ENCODE measurements at places on chromosomes 3 and 15.

- DNase-seq, result no peak
These were observed 56.0 kb downstream of the ZMAT3 start for GRCh38 chr3:179015551-179016020.

- no peak for DNase-seq
These were observed 34.1 kb downstream of the SPATA12 start for GRCh38 chr3:57094575-57094974.

- DNase-seq, result no peak
These were observed 157.3 kb upstream of the BHLHE40 start for GRCh38 chr3:4821975-4822374.

DNA sequence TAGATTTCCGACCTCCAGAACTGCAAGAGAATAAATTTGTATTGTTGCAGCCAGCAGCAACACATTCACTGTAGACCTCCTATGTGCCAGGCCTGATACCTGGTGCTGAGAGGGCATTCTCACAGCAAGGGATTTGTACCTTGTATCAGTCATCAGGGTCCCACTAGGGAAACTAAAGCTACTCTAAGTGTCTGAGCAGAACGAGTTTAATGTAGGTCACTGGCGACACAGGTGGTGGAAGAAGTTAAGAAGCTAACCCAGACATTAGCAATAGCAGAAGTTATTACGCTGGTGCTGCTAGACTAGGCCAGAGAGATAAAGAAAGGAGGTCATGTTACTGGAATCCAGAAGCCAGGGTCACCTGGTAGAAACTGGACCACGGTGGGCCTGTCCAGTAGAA lies 60.5 kb upstream of the BCL6 start:
- no peak for DNase-seq

DNA sequence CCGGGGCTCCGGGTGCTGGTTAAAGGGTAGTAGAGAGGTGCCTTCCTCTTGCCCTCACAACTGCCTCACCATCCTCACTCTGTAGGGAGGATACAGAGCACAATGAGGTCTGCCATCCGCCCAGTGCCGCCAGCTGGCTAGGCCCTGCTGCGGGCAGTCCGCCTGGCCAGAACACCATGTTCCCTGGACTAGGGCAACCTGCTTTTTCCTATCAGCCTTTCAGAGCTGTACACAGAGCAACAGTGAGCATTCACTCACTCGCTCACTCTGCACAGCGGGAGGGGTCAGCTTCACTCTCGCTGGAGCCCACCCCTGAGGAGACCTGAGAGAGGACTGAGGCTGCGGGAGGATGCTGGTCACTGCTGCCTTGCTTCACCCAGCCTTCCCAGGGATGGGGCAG lies 218.7 kb upstream of the CHRNA7 start:
- no peak for DNase-seq

DNA sequence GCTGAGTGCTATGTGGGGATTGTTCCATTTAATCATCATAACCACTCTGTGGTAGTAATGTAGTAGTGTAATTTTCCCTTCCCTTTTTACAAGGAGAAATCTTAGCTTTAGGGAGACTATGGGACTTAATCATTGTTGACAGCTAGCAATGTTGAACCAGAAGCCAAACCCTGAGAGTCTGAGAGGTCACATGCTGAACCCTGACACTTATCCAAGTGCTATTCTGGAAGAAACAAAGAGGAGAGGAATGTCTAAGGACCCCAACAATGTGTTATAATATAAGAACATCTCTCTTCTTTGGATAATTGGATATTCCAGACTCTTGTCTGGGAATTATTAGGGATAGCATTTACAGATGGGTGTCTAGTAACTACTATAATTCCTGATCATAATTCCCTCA lies 58.4 kb downstream of the GAP43 start:
- DNase-seq, result no peak

DNA sequence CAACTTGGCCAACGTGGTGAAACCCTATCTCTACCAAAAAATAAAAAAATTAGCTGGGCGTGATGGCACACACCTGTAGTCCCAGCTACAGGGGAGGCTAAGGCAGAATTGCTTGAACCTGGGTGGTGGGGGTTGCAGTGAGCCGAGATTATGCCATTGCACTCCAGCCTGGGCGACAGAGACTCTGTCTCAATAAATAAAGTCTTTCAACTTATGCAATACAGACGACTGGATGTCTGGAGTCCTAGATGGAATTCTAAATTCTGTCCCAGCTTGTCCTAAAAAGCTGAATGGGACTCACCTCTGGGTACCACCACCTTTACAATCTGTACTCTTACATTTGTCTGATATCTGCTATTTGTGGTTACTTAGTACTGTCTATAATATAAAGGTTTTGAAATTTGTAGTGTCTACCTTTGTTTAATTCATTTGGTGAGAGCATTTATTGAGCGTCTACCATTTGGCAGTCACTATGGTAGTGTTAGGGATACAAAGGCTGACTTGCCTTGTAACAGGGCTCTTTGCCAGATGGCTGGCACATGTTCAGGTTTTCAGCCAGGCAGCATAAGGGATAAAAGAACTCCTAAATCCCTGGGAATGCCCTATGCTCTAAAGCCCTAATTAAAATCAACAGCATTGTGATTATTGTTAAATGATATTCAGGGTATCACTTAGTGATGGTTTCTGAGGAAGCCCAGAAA lies 7.2 kb upstream of the ZNF609 start:
- no peak for DNase-seq

DNA sequence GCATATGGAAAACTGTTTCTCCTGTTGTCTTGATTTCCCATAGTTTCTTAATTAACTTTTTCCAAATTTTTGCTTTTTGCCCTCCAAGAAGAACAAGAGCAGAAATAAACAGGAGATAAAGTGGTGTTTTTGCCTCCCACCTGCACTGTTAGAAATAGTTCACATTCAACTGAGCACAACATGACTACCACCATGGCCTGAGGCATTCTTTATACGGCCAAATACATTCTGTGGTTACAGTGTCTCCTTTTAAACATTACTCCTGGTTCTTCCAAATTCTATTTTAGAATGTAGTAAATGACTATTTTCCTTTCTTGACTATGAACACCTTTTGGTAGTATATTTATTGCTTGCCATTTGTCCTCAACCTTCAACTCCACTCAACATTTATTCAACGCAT lies 98.5 kb downstream of the LARS2 start:
- no peak for DNase-seq

GRCh38 chr15:95715906-95716656 lies 614.4 kb upstream of the NR2F2 start:
- DNase-seq, result no peak

- no peak for DNase-seq
These were observed 122.8 kb downstream of the RPLP1 start for GRCh38 chr15:69575387-69575786.

DNA sequence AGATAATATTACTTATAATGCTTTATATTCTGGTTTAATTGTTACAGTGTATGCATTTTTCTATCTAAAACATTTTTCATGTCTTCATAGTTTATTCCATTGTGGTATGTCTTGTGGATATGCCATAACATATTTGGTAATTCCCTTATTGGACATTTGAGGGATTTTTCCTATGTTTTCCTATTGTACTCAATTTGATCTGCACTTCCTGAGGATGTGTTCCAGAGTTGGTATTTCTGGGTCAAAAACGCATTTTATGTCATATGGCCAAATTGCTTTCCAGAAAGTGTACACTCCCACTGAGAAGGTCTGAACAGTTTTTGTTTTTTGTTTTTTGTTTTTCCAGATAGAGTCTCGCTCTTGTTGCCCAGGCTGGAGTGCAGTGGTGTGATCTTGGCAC lies 6.8 kb downstream of the ARL8B start:
- no peak for DNase-seq

GRCh38 chr15:70120958-70121623 lies 23.4 kb upstream of the TLE3 start:
- DNase-seq, result no peak

DNA sequence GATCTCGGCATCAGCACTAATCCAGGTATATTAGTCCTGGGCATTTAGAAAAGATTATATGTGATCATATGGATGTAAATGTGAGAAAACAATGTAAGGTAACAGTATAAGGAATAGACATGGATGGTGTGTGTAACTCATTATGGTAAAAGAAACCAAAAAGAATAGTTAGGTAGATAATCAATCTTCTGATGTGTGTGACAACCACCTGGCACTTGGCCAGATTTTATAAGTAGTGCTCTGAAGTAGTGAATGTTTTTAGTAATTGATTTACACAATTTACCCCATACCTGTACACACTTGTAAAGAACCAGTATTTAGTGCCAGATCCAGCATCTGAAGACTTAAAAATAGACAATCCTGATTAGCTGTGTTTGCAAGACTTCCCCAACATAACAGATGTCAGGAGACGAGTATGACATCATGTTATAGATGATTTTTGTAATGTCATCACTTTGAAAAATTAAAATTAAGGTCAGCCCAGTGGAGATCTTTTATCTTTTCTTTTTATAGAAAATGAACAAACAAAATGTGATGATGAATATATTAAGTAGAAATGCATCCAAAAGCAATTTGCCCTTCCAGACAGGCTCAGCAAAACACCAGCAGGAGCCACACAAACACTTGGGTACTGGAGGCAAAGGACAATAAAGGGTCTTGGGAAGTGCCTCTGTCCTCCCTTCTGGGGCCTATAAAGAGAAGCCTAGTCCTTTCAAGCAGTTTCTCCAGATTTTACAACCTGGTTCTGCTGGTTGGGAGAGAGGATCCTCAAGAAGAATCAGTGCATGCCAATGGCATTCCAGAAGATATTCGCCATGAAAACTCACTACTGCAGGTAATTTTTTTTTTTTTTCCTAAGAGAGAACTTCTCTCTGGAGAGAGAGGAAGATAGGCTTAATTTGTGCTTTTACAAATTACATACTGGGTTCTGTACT lies 140.7 kb downstream of the MECOM start:
- DNase-seq, result no peak

GRCh38 chr3:126317029-126317996 lies 39.9 kb downstream of the KLF15 start:
- no peak for DNase-seq

DNA sequence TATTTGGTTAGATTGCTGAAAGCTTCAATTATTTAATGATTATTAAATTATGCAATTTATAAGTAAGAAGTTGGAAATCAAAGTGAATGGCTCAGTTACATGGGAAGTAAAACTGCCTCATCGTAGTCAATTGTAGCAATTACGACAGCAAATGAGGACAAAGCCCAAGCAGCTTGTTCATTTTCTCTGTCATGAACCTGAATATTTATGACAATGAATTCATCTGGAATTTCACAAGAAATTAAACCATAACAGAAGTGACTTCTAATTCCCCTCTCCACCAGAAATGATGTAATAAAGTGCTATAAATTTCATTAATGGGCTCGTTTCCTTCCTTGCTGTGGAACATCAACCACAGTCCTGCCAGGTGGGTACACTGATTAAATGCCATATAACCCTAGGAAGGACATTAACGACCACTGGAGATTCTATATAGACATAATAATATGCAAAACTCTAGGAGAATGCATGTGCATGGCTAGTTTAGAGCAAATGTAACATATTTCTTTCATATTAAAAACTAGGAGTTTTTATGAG lies 273.8 kb upstream of the DCBLD2 start:
- no peak for DNase-seq

DNA sequence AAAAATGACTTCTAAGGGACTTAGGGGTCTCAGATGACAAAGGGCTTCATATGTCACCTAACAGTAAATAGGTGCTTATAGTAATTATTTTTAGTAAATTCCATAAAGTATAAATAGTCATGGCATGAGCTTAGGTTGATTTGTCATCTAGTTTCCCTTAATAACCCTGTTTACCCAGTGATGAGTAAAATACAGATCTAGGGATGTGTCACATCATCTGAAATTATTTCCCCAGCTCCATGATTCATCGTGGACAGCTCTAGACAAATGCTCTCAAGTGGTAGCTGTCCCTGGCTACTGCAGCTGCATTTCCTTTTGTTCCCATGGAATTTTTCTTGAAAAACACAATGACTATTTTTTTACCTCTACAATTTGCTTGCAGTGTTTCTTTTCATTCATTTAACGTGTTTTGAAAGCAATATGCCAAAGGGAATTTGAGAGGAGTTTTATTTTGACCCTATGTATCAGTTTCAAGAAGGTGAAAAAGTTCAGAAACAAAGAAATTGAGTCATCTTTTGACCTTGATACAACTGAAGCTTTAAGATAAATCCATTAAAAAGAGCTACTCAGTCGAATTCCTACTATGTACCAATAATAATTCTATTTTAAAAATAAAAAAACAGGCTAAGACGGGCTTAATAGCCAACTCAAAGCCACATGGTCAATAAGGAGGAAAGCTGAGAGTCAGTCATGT lies 241.6 kb downstream of the KCNMB2 start:
- DNase-seq, result no peak

DNA sequence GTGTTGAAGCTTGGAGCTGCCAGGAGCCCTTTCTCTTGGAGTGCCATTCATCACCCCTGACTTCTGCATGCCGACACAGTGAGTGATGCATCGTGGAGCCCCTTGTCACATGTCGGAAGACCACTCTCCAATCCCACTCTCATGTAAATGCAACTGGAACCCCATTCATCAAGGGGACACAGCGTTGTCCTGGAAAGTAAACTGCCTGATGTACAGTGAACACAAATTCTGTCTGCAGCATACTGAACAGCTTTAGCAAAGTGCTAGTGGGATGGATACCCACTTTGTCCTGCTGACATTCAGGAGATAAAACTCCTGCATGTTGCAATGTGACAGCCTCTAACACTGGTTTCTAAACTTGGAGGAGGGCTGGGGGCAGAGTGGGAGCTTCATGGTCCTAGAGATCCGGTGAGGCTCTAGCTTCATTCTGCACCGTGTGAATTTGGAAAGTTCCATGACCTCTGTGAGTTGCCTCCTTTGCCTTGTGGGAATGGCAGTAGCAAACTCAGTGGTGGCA lies 194.8 kb downstream of the CLSTN2 start:
- DNase-seq, result no peak

GRCh38 chr15:98221144-98221543 lies 260.6 kb downstream of the ARRDC4 start:
- DNase-seq, result no peak

GRCh38 chr3:69547461-69547880 lies 161.6 kb upstream of the FRMD4B start:
- DNase-seq, result no peak

GRCh38 chr15:101170568-101171350 lies 81.1 kb downstream of the CHSY1 start:
- no peak for DNase-seq

GRCh38 chr3:34464646-34465045 lies 666.2 kb downstream of the PDCD6IP start:
- no peak for DNase-seq

DNA sequence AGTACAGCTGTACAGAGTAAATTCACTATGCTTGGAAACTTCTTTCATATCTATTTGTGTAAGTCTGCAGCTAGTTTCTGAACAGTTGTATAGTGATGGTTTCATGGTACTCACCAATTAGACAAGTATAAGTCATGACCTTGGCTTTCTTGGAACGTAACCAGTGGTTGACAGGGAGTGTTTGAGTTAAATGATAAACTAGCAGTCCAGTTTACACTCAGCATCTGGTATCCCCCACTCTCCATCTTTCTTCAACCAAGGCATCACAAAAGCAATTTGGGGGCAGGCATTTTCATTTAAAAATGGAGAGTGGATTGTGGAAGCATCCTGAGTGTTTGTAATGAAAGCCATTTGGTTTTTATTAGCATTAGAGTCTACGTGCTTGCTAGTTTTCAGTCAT lies 26.0 kb downstream of the MME start:
- DNase-seq, result no peak

- no peak for DNase-seq
These were observed 1.3 kb upstream of the SLITRK3 start for GRCh38 chr3:165197481-165197800.

Data from cortex of kidney (tissue), 1 donor.